Stimulated activated CD4-positive, alpha-beta T cell treated with anti-CD3 and anti-CD28 coated beads, TNF-alpha, amount 100 ng/mL, for 24 hours (primary cell): ENCODE measurements at places on chromosomes 7 and 10.

DNA sequence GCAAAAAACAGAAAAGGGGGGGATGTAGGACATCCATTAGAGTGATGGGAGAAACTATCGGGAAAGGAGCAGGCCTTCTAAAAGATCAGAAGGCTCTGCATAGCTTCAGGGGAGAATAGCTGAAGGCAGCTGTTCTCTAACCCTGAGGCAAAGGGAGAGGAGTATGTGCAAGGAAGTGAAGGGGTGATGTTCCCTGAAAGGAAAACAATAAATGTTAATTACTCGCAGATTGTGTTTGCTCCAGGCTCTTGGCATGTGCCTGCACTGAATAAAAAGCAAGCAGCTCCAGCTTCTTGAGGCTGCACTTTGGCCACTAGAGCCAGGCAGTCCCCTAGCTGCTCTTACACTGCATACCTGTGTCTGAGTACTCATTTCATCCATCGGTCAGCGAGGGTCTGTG lies 14.4 kb upstream of the STARD3NL start:
- DNase-seq = no peak

- DNase-seq = no peak
Observed at GRCh38 chr7:48154792-48155413, 16.4 kb upstream of the ABCA13 start.

DNA sequence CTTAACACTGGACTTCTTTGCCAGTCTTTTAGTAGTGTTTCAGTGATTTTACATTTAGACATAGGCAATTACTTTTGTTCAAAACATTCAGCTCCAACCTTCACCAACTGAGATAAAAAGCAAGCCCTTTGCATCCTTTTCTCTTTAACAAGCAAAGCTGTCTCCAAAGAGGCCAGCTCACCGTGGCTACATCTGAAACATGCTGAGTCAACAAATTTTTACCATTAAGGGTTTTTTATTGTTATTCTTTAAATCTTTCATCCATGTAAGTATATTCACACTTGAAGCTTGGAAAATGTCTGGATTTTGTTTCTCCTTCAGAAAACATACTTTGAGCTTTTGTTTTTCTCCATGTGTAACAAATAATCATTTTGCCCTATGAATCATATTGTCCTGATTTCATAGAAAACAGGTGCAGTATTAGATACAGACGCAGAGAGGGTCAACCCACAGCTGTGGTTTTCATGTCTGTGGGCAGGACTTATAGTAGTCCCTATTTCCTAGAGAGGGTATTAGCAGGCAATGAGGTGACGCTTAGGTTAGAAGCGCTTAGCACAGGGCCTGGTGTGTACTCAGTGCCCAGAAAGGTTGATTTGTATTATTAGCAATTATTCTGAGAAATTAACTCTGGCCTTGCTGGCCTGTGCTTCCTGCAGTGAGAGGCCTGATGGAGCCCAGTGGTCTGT lies 99.5 kb downstream of the MKI67 start:
- DNase-seq = no peak

DNA sequence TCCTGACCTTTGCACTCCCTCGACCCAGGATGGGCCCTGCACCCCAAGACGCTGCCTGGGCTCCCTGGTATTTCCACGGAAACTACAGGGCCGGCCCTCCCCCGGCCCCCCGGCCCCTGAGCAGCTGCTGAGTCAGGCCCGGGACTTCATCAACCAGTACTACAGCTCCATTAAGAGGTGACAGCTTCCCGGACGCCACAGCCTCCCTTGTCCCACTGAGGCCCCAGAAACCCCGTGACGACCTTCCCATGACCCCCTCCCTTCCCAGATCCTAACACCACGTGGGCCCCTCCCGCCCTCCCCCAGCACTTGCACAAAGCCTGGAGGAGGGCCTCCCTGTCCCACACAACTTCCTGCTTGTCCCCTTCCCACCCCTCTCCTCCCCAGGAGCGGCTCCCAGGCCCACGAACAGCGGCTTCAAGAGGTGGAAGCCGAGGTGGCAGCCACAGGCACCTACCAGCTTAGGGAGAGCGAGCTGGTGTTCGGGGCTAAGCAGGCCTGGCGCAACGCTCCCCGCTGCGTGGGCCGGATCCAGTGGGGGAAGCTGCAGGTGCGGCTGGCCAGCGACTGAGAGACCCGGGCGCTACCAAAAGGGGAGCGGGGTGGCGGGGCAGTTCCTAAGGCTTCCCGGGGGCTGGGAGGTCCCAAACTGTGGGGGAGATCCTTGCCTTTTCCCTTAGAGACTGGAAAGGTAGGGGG lies 5.7 kb downstream of the NOS3 start:
- DNase-seq = no peak
